Activated CD8-positive, alpha-beta memory T cell treated with anti-CD3 and anti-CD28 coated beads, Interleukin-2, amount 50 U/mL, for 48 hours (primary cell): ENCODE measurements at places on chromosomes 1 and 21.

DNA sequence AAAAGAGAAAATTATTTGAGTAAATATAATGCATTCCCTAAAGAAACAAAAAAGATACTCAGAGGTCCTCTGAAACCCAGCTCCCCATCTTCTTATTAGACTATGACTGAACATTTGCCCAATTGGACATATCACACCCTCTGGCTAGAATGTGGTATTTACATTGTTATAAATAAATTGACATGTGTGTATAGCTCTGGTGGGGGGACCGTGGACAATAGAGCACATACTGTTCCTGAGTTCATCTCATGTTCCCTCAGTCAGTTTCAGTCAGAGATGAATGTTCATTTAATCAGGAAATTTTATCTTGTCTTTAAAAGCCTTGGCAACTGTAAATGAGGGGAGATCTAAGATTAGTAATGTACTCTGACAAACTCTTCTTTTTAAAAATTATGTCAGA lies 459.3 kb upstream of the ADAMTS5 start:
- no peak for DNase-seq

- no peak for DNase-seq
Observed at GRCh38 chr1:20080441-20081352, 10.7 kb downstream of the PLA2G5 start.

DNA sequence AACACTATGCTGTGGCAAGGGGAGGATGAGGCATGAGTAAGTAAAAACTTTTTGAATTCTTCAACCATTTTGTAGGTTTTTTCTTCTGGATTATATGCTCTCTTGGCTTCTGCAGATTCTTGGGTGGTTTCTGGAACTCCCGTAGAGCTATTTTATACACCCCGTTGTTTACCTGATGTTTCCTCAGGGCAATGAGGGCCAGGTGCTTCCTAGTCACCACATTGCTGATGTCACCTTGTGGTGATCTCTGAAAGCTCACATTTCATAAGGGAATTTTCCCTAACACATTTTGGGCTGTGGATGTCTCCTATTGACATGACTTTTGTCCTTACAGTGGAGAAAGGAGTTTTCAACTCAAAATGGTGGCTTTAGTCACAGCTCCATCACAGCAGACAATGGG lies 356.6 kb downstream of the PLA2G4A start:
- no peak for DNase-seq

- DNase-seq = no peak
Observed at GRCh38 chr1:115329965-115330364, 8.1 kb downstream of the NGF start.

DNA sequence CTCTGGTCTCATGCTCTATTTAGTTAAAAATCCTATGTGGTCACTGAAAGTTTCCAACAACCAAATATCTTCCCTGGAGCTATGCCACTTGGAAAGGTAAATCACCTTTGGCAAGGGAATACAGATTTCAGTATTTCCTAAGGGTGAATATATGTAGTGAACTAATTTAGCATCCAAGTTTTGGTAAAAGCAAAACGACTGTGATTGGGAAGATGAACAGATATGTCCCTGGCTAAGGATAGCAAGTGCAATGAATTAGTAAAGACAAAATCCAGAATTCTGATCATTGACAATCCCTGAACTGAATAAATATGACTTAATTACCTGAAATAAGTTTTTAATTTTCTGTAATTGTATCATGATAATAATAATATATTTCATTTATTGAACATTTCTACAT lies at the start of gene OR2T33:
TSS of gene OR2T33 (minus strand) at position 101 of the 400 bp plus-strand sequence. CDS start 4,162 bp downstream, outside the sequence.
- DNase-seq = no peak

GRCh38 chr1:203151362-203152157 lies 24.0 kb downstream of the ADORA1 start:
- no peak for DNase-seq

- no peak for DNase-seq
Observed at GRCh38 chr1:234322979-234323378, 50.3 kb upstream of the COA6 start.

GRCh38 chr1:22749919-22750684 lies 39.5 kb downstream of the EPHB2 start:
- DNase-seq = no peak
